ENCODE measurements at places on chromosomes 4 and X.

GRCh38 chr4:98222306-98222705 is 38.9 kb upstream of the RAP1GDS1 start:
- H3K27me3 ChIP-seq: no peaks in the 10 kb centered on the region
- no peak for DNase-seq
- H3K36me3 ChIP-seq: no peaks in the 10 kb centered on the region
- no peaks in the 10 kb centered on the region for H3K4me1 ChIP-seq

DNA sequence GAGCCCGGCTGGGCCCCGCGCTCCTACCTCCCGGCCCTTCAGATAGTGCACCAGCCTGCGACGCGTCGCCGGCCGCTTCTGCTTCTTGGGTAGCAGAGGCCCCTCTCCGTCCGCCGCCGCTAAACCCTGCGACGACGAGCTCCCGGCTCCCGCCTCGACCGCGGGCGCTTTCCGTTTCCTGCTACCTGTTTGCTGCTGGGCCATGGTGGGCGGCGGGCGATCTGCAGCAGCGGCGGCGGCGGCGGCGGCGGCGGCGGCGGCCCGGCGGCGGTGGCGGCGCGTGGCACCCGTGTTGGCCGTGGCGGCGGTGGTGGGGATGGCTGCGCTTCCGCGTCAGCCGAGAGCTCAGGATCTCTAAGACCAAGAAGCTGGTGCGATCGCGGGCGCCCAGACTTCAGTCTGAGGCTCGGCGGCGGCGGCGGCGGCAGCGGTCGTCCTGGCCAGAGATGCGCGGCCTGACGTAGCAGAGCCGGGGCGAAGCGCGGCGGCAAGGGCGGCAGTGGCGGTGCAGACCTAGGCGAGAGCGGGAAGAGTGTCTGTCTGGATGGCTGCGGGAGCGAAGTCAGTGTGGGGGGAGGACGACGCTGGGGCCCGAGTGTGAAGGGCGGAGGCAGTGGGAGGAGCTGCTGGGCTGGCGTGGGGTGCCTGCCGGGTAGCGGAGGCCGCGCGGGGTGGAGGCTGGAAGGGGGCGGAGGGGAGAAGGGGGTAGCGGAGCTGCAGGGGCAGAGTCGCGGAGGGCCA is at the start of gene DCAF12L2:
TSS of gene DCAF12L2 (minus strand) at position 569 of the 741 bp plus-strand sequence. CDS start at position 204, 365 bp downstream.
- no peaks in the 10 kb centered on the region for H3K4me1 ChIP-seq
- H3K36me3 ChIP-seq: no peaks in the 10 kb centered on the region
- H3K27me3 ChIP-seq: no peaks in the 10 kb centered on the region
- H3K4me3 ChIP-seq: no peak within 1 kb of the TSS
- no peak for DNase-seq
- H3K27ac ChIP-seq: no peak within 1 kb of the TSS

DNA sequence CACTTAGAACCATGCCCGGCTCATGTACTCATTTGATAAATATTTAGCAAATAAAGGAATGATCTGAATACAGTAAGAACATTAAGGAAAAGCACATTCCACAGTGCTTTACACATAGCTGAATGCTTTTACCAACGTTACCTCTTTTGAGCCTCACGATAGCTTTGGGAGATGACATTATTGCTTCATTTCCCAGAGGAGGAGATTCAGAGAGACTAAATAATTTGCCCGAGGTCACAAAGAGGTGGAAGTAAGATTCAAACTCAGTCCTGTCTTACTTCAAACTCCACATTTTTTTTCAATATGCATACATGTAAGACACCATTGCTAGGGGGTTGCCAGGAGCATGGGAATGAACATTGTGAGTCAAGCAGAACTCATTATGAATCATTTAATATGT is 538.5 kb downstream of the BCOR start:
- peaks cover 2% of the 10 kb centered on the region for H3K27me3 ChIP-seq
- no peak overlapping the region for H3K27ac ChIP-seq
- H3K4me1 ChIP-seq: no peaks in the 10 kb centered on the region
- no peaks in the 10 kb centered on the region for H3K36me3 ChIP-seq
- no peak overlapping the region for H3K4me3 ChIP-seq

DNA sequence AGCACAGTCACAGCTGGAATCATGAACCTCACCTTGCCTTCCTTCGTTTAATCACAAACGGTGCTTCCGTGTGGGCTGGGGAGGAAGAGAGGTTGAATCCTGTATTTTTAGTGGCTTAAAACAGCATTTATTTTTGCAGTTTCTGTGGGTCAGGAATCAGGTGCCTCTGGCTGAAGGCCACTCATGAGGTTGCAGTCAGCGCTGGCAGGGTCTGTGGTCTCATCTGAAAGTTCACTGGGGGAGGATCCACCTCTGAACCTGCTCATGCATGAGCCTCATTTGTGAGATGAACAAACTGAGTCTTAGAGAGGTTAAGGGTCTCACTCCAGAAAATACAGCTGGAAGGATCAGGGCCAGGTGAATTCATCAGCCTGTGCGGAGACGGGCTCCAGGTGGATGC is 17.1 kb upstream of the ABLIM2 start:
- no peaks in the 10 kb centered on the region for H3K4me1 ChIP-seq
- DNase-seq: no peak
- H3K36me3 ChIP-seq: no peaks in the 10 kb centered on the region
- peaks cover 5% of the 10 kb centered on the region for H3K27me3 ChIP-seq
- H3K4me3 ChIP-seq: no peak overlapping the region

GRCh38 chr4:159283696-159284095 is 180.8 kb downstream of the RAPGEF2 start:
- no peaks in the 10 kb centered on the region for H3K27me3 ChIP-seq
- DNase-seq: no peak
- H3K27ac ChIP-seq: no peak overlapping the region
- H3K4me1 ChIP-seq: peaks cover 2% of the 10 kb centered on the region

Measured in activated CD8-positive, alpha-beta memory T cell treated with anti-CD3 and anti-CD28 coated beads, Interleukin-2, amount 10 ng/mL, durations not matched to agents 7 days and 5 days (primary cell).